Activated naive CD4-positive, alpha-beta T cell treated with anti-CD3 and anti-CD28 coated beads, Interleukin-2, amount 50 U/mL, for 16 hours (primary cell): ENCODE measurements at places on chromosomes 3 and 15.

GRCh38 chr3:149091983-149092382 is 5.7 kb upstream of the HLTF start:
- DNase-seq, result no peak

- no peak for DNase-seq
Measured at GRCh38 chr3:98807011-98807410, 43.9 kb downstream of the ST3GAL6 start.

DNA sequence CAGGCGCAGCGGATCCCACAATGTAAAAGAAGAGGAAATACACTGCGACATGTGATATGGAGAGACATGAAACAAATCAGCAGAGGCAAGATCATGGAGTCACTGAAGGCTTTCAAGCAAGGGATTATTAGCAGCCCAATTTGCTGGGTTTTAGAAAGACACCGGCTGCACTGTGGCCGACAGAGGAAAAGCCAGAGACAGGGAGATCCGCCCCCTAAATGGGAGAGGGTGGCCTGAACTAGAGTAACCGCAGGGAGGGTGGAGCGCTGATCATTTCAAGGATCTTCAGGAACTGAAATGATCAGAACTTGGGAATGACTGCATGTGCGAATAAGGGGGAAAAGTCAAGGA is 612 bp upstream of the C15orf40 start:
- DNase-seq, result no peak

GRCh38 chr3:62625268-62625667 is 249.9 kb downstream of the CADPS start:
- DNase-seq, result no peak

DNA sequence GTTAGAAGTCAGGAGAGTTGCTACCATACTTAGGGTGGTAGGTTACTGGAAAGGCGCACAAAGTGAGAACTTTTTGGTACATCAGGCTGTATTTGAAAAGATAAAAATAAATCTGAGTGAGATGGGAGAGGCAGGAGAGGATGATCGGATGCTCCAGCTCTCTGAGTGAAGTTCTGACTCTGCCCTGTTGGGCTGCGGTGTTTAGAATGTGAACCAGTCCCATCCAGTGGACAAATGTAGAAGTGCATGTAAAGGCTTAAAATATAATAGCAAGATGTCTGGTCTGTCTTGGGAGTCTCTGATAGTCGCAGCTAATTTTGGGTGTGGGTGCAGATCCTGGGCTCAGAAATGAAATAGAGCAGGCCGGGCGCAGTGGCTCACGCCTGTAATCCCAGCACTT is 30.4 kb downstream of the ACKR2 start:
- DNase-seq, result peak; percentile 22

GRCh38 chr3:132840201-132840700 is 118.0 kb upstream of the NPHP3 start:
- DNase-seq, result no peak

- no peak for DNase-seq
Measured at GRCh38 chr3:98705212-98705611, 57.9 kb upstream of the ST3GAL6 start.
